Liver (tissue), 10 donors: ENCODE measurements at places on chromosomes 16 and 17.
A peak's percentile ranks its signal among the peaks of the same experiment; 100 is the strongest.

DNA sequence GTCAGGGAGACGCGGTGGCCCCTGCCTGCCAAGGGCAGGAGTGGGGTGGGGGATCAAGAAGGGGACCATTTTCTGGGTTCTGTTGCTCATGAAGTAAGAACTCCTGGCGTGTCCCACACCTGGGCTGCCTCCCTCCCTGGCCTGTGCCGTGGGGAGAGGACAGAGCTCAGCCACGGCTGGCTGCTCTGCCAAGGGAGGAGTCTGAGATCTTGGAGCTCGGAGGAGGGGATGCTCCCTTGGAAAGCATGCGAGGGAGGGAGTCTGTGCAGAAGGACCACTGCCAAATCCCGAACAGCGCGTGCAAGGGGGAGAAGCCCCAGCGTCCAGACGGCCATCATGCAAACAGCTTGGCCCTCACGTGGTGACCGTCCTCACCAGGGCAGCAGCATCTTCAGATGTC lies 64.2 kb upstream of the ZNF469 start:
- H3K36me3 ChIP-seq, result no peaks in the 10 kb centered on the region
- no peaks in the 10 kb centered on the region for H3K4me1 ChIP-seq
- H3K27me3 ChIP-seq, result no peaks in the 10 kb centered on the region
- H3K4me3 ChIP-seq, result no peak overlapping the region
- no peak for DNase-seq
- no peak overlapping the region for H3K27ac ChIP-seq

- no peak for DNase-seq
- no peaks in the 10 kb centered on the region for H3K27me3 ChIP-seq
Measured at GRCh38 chr17:79616801-79617200, 6.0 kb upstream of the RBFOX3 start.

GRCh38 chr17:13352747-13353415 lies 248.8 kb downstream of the HS3ST3A1 start:
- no peak for DNase-seq
- no peaks in the 10 kb centered on the region for H3K36me3 ChIP-seq
- H3K4me1 ChIP-seq, result no peaks in the 10 kb centered on the region
- H3K27me3 ChIP-seq, result no peaks in the 10 kb centered on the region
- no peak overlapping the region for H3K27ac ChIP-seq

- H3K4me3 ChIP-seq, result no peak overlapping the region
- H3K36me3 ChIP-seq, result no peaks in the 10 kb centered on the region
- H3K27me3 ChIP-seq, result no peaks in the 10 kb centered on the region
- no peak for DNase-seq
- H3K4me1 ChIP-seq, result no peaks in the 10 kb centered on the region
Measured at GRCh38 chr17:15658296-15658695, 25.8 kb downstream of the TRIM16 start.

DNA sequence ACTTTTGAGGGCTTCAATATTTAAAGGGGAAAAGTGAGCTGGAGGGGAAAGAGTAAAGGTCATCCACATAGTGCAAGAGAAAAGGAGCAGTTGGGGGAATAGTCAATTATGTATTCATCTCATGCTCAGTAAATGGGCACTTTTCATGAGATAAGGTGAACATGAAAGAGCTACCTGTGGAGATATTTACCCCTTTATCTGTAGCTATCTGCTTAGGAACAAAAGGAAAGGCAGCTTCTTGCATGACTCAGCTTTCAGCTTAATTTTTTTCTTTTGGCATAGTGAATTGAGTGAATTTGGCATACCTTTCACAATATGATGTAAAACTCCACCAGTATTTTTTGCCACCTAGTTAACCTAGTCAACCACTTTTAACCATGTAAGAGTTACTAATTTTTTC lies 26.4 kb downstream of the CPD start:
- no peaks in the 10 kb centered on the region for H3K27me3 ChIP-seq
- no peak overlapping the region for H3K4me3 ChIP-seq
- DNase-seq, result no peak

DNA sequence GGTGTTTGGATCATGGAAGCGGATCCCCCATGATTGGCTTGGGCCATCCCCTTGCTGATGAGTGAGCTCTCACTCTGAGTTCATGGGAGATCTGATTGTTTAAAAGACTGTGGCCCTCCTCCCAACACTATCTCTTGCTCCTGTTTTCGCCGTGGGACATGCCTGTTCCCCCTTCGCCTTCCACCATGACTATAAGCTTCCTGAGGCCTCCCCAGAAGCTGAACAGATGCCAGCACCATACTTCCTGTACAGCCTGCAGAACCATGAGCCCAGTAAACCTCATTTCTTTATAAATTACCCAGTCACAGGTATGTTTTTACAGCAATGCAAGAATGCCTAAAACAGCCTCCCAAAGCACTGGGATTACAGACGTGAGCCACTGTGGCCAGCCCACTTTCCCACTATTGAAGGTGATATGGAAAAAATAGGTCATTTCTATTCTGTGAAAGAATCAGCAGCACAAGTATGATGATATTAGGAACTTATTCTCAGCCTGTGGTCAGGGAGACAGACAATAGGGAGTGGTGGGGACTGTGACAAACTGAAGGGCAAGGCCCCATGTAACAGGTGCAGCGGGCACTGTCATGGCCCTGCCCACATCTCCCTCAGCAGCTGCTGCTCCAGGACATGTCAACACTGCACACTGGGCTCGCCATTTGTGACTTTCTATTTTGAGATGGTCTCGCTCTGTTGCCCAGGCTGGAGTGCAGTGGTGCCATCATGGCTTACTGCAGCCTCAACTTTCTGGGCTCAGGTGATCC lies 33.7 kb upstream of the LITAF start:
- no peaks in the 10 kb centered on the region for H3K36me3 ChIP-seq
- H3K4me1 ChIP-seq, result no peaks in the 10 kb centered on the region
- DNase-seq, result no peak
- H3K4me3 ChIP-seq, result no peak overlapping the region

GRCh38 chr16:72210072-72210471 lies 38.1 kb upstream of the PMFBP1 start:
- H3K36me3 ChIP-seq, result no peaks in the 10 kb centered on the region
- no peak overlapping the region for H3K27ac ChIP-seq

GRCh38 chr17:44529864-44530263 lies 26.7 kb upstream of the GPATCH8 start:
- no peaks in the 10 kb centered on the region for H3K4me1 ChIP-seq

GRCh38 chr17:17062356-17062755 lies 20.1 kb downstream of the MPRIP start:
- no peak overlapping the region for H3K4me3 ChIP-seq
- DNase-seq, result no peak
- H3K27ac ChIP-seq, result no peak overlapping the region
- H3K27me3 ChIP-seq, result no peaks in the 10 kb centered on the region
- H3K36me3 ChIP-seq, result peaks cover 2% of the 10 kb centered on the region
- H3K4me1 ChIP-seq, result peaks cover 41% of the 10 kb centered on the region

DNA sequence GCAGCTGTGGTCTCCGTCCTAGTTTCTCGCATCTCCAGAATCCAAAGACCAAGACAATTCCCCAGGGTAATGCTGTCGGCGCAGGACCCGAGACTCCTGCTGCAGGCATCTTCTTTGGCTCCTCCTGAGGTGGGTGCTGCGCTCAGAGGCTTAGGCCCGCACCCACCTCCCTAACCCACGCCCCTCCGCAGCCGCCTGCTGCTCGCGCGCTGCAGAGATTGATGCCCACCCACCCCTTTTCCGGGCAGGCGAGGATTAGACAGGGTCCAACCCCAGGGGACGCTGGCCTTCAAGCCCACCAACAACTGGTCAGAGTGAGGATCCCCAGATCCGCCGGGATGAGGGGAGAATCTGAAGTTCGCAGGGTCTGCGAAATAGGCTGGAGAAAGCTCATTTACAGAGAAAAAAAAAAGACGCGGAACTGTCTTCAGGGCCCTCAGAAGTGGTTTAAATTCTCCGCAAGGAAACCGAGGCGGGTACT lies 27.9 kb downstream of the SLFN11 start:
- no peaks in the 10 kb centered on the region for H3K27me3 ChIP-seq
- DNase-seq, result no peak
- H3K4me1 ChIP-seq, result peaks cover 9% of the 10 kb centered on the region
- H3K4me3 ChIP-seq, result no peak overlapping the region

- H3K4me1 ChIP-seq, result peaks cover 2% of the 10 kb centered on the region
- peak overlapping the region; percentile 96 for H3K27ac ChIP-seq
- H3K36me3 ChIP-seq, result no peaks in the 10 kb centered on the region
Measured at GRCh38 chr17:75783803-75784472, 668 bp upstream of the UNK start.

DNA sequence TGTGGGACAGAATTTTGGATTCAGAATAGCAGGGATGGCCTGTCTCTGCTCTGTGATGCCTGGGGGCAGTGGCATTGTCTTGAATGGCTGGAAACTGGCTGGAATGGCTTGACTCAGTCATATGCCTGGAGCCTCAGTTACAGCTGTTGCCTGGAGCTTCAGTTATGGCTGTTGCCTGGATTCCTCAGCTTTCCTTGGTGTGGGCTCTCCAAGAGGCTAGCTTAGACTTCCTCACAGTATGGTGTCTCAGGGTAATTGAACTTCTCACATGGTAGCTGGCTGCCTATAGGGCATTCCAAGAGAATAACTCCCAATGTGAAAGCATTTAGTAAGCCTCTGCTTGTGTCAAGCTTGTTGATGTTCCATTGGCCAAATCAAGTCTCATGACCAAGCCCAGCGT lies 21.1 kb downstream of the KRT23 start:
- H3K27me3 ChIP-seq, result no peaks in the 10 kb centered on the region
- DNase-seq, result no peak
- H3K27ac ChIP-seq, result no peak overlapping the region
- no peaks in the 10 kb centered on the region for H3K4me1 ChIP-seq
- no peak overlapping the region for H3K4me3 ChIP-seq
- H3K36me3 ChIP-seq, result no peaks in the 10 kb centered on the region

DNA sequence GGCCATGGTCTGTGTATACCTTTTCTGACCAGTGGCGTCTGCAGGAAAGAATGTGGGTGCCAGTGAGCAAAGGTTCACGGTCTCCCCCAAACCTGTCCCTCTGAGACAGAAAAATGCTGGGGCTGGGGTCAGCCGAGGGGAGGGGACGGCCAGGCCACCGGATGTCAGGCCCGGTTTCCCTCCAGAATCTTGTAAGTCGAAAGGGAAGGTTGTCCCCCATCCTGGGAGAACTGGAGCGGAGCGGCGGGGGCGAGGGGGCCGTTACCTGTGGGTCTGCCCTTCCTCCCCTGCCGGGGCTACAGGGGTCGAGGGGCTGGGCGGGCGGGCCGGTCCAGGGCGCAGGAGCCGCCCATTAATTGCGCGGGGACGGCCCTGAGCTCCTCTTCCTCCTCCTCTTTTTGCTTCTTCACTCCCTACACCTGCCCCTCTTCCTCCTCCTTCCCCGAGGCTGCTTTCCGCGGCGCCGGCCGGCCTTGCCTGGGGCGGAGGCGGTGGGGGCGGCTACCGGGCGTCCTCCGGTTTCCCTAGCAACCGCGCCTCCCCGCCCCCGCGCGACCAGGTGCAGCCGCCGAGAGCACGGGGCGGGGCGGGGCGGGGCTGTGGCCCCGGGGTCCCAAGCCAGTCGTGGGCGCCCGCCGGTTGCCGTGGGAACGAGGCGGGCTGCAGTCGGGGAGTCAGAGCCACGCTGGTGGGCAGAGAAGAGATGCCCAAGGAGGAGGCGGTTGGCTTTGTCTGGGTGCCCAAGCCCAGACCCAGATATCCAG lies at the start of gene MARCHF10:
TSS of gene MARCHF10 (minus strand) at position 503 of the 764 bp plus-strand sequence. CDS start 6,579 bp downstream, outside the sequence.
- no peaks in the 10 kb centered on the region for H3K4me1 ChIP-seq
- no peak within 1 kb of the TSS for H3K4me3 ChIP-seq
- peaks cover 5% of the 10 kb centered on the region for H3K27me3 ChIP-seq
- H3K27ac ChIP-seq, result no peak within 1 kb of the TSS
- DNase-seq, result no peak

- H3K4me3 ChIP-seq, result no peak overlapping the region
- peaks cover 26% of the 10 kb centered on the region for H3K36me3 ChIP-seq
- DNase-seq, result no peak
- peaks cover 11% of the 10 kb centered on the region for H3K4me1 ChIP-seq
- no peaks in the 10 kb centered on the region for H3K27me3 ChIP-seq
Measured at GRCh38 chr17:51169340-51169739, 3.1 kb downstream of the NME2 start.

DNA sequence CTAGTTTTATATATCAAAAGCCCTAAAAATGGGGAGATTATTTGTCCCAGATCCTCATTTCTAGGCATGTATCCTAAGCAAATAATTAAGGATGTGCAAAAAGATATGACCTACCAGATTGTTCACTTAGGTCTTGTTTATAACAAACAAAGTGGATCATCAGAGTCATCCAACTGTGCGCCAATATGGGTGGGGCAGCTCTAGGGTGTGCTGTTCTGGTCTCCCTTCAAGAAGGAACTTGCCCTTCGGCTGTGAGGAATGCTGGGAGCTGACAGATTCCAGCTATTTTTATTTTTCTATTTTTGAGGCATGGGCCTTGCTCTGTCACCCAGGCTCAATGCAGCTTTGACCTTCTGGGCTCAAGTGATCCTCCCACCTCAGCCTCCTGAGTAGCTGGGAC lies 13.8 kb downstream of the CHP2 start:
- H3K27ac ChIP-seq, result no peak overlapping the region
- no peaks in the 10 kb centered on the region for H3K36me3 ChIP-seq
- H3K4me1 ChIP-seq, result no peaks in the 10 kb centered on the region

- peaks cover 10% of the 10 kb centered on the region for H3K36me3 ChIP-seq
- no peaks in the 10 kb centered on the region for H3K27me3 ChIP-seq
- no peaks in the 10 kb centered on the region for H3K4me1 ChIP-seq
- H3K27ac ChIP-seq, result no peak overlapping the region
- no peak for DNase-seq
Measured at GRCh38 chr16:1647856-1648255, 30.2 kb upstream of the JPT2 start.

- no peaks in the 10 kb centered on the region for H3K36me3 ChIP-seq
- no peak overlapping the region for H3K27ac ChIP-seq
- H3K4me1 ChIP-seq, result no peaks in the 10 kb centered on the region
- no peaks in the 10 kb centered on the region for H3K27me3 ChIP-seq
- no peak overlapping the region for H3K4me3 ChIP-seq
Measured at GRCh38 chr17:55177855-55178217, 86.9 kb upstream of the HLF start.

DNA sequence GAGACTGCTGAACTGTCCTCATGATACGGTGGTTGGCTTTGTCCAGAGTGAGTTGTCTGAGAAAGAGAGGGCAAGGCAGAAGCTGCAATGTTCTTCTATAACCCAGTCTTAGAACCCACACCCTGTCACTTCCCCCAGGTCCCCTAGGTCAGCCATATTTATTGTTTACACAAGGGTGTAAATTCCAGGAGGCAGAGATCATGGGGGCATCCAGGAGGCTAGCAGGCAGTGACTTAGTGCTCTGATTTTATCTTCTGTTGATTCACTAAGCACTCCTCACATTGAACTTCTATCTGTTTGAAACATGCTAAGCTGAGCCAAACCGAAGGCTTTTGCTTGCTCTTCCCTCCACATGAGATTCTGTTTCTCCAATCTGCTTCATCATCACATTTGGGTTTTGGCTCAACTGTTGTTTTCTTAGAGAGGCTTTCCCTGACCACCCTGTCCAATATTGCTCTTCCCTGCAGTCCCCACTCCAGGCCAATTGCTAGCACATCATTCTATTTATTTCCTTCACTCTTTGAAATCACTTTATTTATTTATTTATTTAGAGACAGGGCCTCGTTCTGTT lies 34.3 kb upstream of the SHISA9 start:
- DNase-seq, result no peak
- no peaks in the 10 kb centered on the region for H3K27me3 ChIP-seq
- no peak overlapping the region for H3K4me3 ChIP-seq
- no peaks in the 10 kb centered on the region for H3K36me3 ChIP-seq

GRCh38 chr17:4591529-4591928 lies 7.2 kb downstream of the SMTNL2 start:
- H3K4me3 ChIP-seq, result no peak overlapping the region
- H3K27me3 ChIP-seq, result no peaks in the 10 kb centered on the region
- no peaks in the 10 kb centered on the region for H3K36me3 ChIP-seq
- no peak overlapping the region for H3K27ac ChIP-seq
- no peaks in the 10 kb centered on the region for H3K4me1 ChIP-seq
